ENCODE measurements at places on chromosomes 7 and 10.

DNA sequence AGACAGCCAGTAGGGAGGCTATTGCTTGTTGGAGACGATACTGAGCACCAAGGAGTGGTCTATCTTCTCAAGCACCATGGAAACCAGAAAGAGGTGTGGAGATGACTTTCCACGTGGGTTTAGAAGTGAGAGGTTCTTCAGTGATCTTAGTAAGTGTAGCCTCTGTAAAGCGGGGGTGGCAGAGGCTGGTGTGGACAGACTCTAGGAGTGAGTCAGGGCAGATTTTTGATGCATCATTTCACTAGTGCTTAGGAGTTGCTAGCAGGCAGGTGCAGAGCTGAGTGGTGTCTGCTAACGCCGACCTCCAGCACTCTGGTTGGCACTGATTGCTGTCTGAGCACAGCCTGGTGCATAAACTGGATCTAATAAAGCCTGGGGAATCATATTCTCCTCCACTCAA lies 78.4 kb upstream of the ADO start:
- DNase-seq: no peak

- no peak for DNase-seq
Observed at GRCh38 chr7:31953432-31953831, 116.8 kb downstream of the PDE1C start.

DNA sequence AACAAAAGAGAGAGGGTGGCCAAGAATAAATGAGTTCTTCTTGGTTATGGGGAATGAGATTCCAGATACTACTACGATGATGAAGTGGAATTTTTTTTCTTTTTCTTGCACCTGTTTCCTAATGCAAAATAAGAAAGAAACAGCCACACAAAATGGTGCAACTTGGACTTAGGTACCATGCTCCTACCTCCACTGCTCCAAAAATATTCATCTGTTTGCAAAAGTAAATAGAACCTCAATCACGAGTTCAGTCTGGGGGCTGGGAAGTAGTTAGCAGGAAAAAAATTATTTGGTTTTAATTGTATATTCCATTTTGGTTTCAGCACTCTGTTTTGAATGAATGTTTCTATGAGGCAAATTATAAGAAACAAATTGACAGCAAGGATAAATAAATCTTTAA lies 73.5 kb downstream of the SLC25A13 start:
- DNase-seq: no peak

DNA sequence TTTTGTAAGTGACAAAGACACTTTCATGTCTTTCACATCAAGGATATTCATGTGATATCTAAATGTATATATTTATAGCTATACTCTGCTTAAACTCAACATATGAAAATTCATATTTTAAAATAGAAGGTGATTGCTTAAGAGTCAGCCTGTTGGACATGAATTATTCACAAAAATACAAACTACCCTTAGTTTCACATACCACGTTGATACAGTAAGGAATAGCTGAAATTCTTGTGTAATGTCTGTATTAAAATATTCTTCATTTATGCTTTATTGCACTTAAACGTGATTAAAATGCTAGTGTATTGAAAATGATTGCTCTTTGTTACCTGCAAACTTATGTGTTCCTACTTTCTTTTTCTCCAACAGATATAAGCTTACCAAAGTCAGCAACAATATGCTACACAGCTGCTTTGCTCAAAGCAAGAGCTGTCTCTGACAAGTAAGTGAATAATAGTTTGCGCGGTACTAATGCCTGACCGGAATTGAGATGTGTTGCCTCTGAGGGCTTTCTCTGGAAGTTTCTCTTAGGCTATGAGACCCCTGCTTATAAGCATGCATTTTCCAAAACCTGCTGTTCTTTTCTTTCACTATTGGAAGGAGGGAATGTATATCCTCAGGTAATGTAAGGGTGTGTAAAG lies 133.8 kb downstream of the WNT2 start:
- DNase-seq: no peak

DNA sequence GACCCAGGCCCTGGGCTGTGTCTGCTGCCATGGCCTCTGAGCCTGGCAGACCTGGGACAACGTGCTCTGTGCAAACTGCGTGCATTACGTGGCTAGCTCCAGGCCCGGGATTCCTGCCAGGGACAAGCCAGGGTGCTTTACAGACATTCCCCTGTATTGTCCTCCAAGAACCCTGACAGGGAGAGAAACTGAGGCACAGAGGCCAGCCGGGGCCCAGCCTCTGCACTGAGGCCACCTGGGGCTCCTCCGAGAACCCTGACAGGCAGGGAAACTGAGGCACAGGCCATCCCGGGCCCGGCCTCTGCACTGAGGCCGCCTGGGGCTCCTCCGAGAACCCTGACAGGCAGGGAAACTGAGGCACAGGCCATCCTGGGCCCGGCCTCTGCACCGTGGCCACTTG lies 64.9 kb downstream of the CFAP46 start:
- no peak for DNase-seq

- no peak for DNase-seq
Observed at GRCh38 chr10:103609231-103610082, 116.0 kb downstream of the NEURL1 start.

DNA sequence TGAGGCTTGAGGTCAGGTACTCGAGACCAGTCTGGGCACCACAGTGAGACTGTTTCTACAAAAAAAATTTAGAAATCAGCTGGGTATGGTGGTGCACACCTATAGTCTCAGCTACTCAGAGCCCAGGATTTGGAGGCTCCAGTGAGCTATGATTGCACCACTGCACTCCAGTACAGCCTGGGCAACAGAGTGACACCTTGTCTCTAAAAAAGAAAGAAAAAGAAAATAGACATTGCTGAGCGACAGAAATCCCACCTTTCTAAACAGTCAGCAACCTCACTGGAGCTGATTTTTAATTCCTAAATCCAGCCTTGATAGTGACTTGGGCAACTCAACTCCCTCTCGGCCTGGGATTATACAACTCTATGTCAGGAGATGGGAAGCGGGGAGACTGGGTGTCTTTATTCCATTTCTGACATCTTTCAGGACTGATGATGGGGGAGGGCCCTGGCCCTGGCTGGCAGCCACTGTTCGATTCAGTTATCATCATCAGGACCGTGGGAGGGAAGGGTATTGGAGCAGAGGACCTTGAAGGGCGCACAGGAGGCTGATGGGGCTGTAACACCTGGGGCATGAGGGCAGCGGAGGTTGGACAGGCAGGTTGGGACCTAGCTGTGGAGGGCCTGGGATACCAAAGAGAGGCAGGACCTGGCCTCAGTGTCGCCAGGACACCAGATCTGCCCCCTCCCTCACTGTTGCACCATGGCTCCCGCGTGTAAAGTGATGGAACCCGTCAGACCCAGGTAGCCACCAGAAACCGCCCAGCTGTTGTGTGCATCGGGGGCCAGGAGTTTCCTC lies 14.7 kb downstream of the HSPB1 start:
- DNase-seq: no peak

DNA sequence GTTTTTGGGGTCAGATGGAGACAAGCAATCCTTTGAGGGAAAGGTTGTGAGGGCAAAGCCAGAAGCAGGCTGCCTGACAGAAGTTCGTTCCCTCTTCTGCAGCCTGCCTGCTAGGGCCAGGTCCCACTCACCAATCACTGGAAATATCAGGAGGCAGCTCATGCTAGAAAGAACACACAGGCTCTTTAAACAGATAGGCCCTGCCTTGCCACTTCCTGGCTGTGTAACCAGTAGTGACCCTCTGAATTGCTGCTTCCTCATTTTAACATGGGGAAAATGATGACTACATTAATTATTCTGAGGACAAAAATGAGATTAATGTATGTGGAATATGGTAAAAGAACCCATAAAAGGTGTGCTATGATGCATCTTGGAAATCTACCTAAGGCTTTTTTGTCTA lies 50.5 kb upstream of the MRLN start:
- no peak for DNase-seq

GRCh38 chr10:62054830-62055229 lies 153.3 kb downstream of the ARID5B start:
- no peak for DNase-seq

GRCh38 chr10:85618841-85619240 lies 747.8 kb downstream of the GRID1 start:
- DNase-seq: no peak

- no peak for DNase-seq
Observed at GRCh38 chr7:29567174-29567573, 3.5 kb downstream of the PRR15 start.

- no peak for DNase-seq
Observed at GRCh38 chr10:117476716-117477115, 65.8 kb upstream of the EMX2 start.

- DNase-seq: no peak
Observed at GRCh38 chr7:4683884-4684565, 1.9 kb downstream of the FOXK1 start.

DNA sequence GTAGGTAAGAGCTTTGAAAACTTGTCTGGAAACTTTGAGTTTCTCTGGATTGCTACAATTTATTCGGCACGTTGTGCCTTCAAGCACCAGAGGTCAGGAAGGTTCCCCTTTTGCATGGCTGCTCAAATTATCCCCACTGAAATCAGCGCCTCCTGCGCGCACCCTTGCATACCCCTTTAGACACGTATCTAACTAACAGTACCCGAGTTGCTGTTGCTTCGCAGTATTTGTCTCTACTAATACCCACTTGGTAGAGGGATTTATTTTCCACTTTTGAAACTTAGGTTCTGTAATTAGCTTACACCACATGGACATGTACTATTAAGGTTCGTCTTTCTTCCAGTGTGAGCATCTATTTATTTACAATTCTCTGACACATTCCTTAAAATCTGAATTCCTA lies 1.6 kb downstream of the MEOX2 start:
- peak; percentile 73 for DNase-seq

- DNase-seq: no peak
Observed at GRCh38 chr10:5041471-5042023, 37.9 kb upstream of the AKR1C2 start.
